ENCODE measurements at places on chromosomes 1 and 21.

DNA sequence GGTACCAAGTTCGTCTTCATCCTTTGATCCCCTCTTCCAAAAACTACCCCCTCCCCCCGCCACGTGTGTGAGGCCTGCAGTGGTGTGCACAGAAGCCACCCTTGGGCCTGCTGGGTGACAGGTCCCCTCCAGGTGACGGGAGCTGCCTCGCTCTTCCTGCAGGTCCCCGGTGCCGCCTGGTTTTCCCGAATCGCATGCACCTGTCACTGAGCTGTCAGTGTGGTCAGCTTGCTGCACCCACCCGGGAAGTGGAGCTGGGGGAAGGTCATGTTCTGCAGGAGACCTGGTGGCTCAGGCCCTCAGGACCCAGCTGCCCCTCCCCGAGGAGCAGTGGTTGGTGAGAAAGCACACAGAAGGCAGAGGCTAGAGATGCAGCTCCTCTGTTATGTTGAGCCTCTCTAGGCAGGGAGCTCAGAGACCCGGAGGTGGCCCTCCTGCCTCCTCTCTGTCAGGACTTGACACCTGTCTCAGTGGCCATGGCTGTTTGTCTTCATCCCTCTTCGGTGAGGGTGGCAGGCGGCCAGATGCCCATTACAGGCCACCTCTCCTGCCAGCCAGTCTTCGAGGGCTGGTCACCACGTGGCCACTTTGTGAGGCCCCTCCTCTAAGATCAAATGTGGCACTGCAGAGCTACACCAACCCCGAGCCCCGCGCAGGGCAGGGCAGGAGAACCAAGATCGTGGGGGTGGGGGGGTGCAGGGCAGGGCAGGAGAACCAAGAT, 60.9 kb downstream of the SKI start:
- no peak for DNase-seq

DNA sequence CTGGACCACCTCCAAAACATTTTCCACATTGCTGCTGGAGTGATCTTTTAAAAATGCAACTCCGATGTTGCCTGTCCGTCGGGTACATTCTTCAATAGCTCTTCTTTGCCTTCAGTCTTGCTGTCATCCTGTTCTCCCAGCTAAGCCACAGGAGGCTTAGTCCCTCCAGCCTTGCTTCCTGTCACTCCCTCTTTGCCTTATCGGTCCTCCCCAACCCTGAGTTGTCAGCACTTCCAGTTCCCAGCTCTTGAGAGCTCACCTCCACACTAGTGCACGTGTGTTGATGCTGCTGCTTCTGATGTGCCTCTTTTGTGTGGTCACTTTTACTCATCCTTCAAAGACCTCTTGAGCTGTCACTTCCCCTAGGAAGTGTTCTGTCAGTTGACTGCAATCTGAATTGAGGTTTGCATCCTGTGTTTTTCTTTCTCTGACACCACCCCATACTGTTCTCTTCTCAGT, 15.3 kb downstream of the UCK2 start:
- DNase-seq, result peak; percentile 94

DNA sequence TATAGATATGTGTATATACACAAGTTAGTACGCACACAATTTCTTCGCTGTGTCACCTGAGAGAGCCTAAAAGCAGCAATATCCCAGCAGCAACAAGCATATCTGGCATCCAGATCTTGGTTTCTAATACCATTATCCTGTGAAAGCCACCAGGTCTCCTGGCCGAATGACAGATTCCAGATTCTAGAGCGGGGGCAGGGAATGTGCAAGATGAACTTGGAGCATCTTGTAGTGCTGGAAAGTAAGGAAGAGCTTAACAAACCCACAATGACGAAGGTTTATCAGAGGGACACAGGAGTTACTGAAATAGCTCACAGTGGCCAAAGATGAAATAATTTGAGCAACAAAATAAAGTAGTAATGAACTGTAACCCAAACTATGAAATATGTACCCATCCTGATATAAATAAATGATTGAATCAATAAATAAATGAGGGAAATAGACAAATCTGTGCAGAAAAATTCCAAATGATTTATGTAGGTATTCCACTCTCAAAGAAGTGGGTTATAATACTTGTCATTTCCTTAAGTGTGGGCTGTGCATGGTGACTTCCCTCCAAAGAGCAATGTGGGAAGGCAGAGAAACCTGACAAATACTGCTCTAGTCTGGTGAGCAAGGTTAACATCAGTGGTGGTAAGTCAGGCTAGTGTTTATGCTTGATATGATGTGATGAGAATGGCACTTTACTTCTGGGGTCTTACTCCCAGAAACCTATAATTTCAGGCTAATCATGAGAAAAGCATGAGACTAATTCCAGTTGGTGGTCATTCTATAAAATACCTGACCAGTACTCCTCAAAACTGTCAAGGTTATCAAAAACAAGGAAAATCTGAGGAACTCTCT, 67.9 kb downstream of the LRRC8D start:
- DNase-seq, result no peak

DNA sequence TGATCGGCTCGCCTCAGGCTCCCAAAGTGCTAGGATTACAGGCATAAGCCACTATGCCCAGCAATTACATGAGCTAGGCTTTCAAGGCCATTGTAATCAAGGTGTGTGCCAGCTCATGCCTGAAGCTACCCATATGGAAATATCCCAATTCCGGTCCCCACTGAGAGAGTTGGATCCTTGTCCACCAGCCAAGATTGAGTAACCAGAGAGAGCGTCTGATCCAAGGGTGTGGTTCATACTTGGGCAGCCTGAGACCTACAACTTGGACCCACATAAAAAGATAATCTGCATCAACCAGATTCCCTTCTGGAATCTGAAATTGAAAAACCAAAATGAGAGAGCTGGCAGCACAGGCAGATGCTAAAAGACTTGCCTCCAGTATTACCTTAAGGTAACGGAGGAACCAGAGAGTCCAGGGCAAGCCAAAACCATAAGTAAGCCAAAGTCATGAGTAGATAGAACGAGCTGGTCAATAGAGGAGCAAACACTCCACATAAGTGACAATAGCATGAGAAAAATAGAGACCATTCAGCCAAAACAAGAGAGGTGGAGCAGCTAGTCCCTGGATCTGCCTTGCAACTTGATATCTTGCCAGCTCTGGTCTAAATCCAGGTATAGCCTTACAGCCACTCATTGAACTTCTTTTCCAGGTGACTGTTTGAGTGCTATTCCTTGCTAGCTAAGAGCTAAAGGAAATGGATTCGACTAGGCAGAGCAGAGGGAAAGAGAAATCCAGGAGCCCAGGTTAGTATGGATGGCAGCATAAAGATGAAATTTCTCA, 63.8 kb upstream of the ATP1A1 start:
- DNase-seq, result no peak

GRCh38 chr1:41807390-41807789, 111.3 kb downstream of the HIVEP3 start:
- DNase-seq, result no peak

GRCh38 chr1:228490120-228491078, 3.2 kb downstream of the RNF187 start:
- DNase-seq, result no peak

DNA sequence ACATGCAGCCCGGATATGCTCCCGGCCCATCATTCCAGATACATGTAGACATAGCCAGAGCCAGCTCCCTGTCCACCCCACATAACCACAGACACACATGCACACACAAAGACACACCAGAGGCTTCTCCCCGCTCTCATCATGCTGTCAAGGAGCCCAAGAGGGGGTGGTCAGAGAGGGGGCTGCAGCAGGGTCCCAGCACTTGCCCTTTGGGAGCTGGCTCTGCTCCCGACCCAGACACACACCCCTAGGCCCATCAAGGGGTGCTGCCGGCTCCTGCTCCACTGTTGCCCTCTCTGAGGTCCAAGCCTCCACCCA, 2.6 kb downstream of the PTAFR start:
- DNase-seq, result no peak

DNA sequence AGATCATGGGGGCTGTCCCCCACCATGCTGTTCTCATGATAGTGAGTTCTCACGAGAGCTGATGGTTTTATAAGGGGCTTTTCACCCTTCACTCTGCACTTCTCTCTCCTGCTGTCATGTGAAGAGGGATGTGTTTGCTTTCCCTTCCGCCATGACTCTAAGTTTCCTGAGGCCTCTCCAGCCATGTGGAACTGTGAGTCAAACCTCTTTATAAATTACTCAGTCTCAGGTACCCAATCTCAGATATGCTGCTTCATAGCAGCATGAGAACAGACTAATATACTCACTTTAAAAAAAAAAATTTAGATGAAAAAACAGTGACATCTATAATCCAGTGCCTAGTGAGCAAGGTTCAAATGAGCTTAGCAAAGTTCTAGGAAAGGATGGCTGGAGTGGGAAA, 135.1 kb upstream of the RAB4A start:
- DNase-seq, result no peak

- no peak for DNase-seq
Measured at GRCh38 chr1:223256034-223256433, 107.9 kb downstream of the SUSD4 start.

Data from MM.1S (cell line).